ENCODE measurements at places on chromosomes 13 and 19.
A peak's percentile ranks its signal among the peaks of the same experiment; 100 is the strongest.

- no peak for DNase-seq
Observed at GRCh38 chr13:69279213-69279612, 828.4 kb upstream of the ATXN8OS start.

- DNase-seq: peak; percentile 15
Observed at GRCh38 chr13:22793598-22794134, 387.1 kb upstream of the SGCG start.

- peak; percentile 3 for DNase-seq
Observed at GRCh38 chr13:34857558-34858325, 84.3 kb upstream of the NBEA start.

DNA sequence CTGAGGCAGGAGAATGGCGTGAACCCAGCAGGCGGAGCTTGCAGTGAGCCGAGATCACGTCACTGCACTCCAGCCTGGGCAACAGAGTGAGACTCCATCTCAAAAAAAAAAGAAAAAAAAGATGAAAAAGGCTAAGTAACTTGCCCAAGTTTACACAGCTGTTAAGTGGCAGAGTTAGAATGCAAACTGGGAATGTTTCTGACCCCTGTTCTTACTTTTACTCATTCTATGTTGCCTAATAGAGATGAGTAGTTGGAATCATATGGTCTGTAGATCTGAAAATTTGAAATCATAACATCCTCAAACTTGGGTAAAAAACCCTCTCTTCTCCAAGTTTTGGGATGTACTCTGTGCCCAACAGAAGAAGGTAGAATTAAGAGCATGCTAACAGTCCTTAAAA lies 235.8 kb upstream of the RFC3 start:
- DNase-seq: peak; percentile 37

DNA sequence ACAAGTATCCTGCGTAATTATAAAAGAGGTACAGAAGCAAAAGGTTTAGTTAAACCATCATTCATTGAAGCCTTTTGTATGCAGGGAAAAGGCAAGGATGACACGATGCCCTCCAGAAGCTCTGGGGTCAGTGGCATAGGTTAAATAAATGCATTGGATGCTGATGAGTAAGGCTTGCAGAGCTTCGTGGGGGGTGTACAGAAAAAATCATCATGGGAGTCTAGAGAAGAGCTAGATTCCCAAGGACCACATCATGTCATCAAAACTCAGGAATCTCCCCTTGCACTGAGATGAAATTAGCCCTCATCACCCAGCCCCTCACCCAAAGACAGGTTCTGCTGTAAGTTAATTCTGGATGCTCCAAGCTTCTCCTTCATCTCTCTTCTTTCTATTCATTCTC lies 8.3 kb downstream of the FPR1 start:
- DNase-seq: peak; percentile 44

GRCh38 chr19:567296-567900 lies 5.0 kb upstream of the BSG start:
- DNase-seq: no peak

GRCh38 chr19:4083677-4084546 lies 17.2 kb upstream of the ZBTB7A start:
- no peak for DNase-seq

DNA sequence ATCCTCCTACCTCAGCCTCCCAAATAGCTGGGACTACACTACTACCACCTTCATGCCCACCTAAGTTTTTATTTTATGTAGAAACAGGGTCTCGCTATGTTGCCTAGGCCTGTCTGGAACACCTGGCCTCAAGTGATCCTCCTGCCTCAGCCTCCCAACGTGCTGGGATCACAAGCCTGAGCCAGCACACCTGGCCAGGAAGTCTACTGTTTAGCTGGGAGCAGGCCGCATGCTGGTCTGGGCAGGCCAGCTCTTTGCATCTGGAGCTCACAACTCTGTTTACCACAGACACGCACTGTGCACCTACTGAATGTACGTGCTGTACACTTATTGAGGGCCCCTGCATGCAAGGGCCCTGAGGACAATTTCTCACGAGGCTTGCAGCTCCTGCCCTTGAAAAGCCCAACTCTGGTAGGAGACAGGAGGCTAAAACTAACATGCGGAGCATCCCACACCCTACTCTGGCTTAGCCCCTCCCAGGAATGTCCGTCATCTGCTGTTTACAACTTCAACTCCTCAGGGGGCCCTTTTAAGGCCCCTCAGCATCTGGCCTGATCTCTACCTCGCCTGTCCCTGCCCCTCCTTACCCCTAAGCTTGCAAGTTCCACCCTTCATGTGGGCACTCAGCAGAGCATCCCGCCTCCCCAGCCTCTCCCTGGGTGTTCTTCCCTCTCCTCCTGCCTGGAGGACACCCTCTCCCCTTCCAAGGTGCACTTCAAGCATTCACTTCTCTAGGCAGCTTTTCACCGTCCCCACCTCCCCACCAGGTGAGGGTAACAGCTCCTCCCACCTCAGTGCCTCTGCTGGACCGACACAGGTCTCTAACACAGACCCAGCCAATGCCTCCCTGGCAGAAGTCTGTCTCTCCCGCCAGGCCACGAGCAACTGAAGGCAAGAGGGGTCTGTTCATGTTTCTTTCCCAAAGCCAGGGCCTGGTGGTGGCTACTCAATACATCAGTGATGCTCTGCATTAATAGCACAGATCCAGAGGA lies 114.2 kb upstream of the UQCRFS1 start:
- no peak for DNase-seq

GRCh38 chr19:51123381-51123800 lies 1.3 kb upstream of the SIGLEC9 start:
- no peak for DNase-seq

DNA sequence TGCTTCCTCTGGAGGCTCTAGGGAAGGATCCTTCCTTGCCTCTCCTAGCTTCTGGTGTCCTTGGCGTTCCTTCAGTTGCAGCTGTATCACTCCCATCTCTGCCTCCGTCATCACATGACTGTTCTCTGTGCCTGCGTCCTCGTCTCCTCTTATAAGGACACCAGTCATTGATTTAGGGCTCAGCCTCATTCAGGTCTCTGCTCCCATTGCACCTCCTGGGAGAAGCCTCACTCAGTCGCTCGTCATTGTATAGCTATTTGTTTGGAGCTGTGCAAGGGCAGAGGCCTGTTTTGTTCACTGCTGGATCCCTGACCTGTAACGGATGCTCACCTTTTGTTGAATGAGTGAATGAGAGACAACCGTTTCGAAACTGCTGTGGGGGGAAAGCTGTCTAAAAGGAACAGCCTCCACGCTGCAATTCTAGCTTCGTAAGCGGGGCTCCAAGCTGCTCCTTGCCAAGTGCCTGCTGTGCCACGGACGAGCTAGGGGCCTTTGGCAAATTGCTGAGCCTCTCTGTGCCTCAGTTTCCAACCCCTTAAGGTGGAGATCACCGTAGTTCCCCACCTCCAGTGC lies 17.2 kb downstream of the BRSK1 start:
- DNase-seq: no peak

GRCh38 chr19:34494601-34495000 lies 13.0 kb downstream of the WTIP start:
- DNase-seq: no peak

DNA sequence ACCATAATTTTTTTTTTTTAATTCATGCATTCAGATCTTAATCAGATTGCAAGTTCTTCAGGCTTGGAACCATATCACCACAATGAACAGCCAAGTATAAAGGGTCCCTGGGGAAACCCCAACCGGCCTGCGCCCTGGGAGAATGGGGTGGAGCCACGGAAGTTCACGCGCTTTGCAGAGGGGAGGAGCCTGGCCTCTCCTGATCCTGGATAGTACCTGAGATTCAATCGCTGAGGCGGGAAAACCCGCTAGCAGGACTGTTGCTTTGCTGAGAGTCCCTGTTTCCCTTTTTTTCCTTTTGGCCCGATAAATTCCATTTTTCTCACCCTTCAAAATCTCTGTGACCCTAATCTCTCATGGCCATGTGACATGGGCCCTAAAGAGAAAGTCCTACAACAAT lies 385.1 kb downstream of the IRS2 start:
- no peak for DNase-seq

DNA sequence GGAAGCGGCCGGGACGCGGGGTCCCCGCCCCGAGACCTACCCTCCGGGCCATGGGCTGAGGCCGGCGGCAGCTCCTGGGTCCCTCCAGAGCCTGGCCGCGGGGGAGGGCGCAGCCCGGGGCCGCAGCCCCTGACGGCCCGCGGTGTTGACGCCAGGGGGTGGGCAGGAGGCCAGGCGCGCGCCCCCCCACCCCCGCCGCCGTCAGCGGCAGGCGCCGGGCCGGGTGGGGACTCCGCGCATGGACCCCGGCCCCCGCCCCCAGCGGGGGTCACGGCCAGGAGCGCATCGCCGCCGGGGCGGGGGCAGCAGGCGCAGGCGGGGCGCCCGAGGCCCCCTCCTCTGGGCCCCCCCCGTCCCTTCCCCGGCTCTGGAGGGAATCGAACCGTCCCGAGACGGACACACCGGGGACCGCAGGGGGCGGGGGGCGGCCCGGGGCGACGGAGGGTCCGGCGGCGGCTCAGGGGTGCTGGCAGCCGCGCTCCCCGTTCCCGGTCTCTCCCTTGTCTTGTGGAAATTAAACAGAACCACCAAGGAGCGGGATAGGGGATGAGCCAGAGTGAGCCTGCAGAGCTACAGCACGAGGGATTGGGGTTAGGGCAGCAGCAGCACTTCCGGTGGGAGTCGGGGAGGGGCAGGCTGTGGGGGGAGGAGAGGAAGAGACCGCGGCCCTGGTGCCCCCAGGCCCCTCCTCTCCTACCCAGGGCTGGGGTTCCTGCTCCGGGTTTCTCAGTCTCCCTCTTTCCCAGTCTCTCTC lies at the start of gene MEIS3:
TSS of gene MEIS3 (minus strand) at position 498 of the 754 bp plus-strand sequence. CDS start at position 52, 446 bp downstream.
- DNase-seq: no peak

DNA sequence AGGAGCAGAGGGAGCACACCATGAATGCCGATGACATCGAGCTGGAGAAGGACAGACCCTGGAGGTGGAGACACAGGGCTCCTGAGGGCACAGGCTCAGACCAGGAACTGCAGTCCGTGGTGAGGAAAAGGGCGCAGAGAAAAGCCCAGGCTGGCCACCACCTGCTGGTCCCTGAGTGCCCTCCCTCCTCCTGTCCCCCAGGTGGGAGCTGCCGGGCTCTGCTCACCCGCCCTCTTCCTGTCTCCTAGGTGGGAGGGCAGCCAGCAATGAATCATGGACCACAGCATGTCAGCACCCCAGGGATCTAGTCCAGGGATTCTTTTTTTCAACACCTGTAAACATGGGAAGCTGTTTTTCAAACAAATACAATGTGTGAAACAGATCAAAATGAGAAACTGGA lies 94.6 kb upstream of the ARHGEF7 start:
- DNase-seq: no peak

DNA sequence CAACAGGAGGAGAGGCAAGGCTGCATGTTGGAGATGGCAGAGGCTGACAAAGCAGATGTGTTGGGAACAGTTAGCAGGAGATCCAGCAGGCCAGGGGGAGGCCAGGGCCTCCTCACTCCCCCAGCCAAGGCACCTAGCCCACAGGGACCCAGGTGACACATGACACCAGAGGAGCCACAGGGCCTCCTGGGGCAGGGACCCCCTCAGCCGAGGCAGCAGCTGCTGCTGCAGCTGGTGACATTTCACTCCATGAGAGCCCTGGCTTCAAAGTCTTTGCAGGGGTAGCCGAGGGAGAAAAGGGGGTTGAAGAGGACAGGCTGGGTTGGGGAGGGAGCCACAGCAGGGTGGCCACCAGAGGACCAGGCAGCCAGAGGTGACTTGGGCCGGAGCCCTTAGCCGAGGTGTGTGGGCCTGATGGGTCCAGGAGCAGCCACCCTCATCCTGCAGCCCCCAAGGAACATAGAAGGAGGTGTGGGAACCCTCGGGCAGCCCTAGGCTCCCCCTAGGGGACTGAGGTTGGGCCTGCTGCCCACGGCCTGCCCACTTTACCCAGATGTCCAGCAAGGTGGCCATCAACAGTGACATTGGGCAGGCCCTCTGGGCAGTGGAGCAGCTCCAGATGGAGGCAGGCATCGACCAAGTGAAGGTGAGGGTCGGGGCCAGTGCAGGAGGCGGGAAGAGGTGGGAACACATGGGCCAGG lies at the start of gene GNG14:
TSS of gene GNG14 (plus strand) at position 503 of the 701 bp plus-strand sequence. CDS start at position 554, 51 bp downstream.
- no peak for DNase-seq

DNA sequence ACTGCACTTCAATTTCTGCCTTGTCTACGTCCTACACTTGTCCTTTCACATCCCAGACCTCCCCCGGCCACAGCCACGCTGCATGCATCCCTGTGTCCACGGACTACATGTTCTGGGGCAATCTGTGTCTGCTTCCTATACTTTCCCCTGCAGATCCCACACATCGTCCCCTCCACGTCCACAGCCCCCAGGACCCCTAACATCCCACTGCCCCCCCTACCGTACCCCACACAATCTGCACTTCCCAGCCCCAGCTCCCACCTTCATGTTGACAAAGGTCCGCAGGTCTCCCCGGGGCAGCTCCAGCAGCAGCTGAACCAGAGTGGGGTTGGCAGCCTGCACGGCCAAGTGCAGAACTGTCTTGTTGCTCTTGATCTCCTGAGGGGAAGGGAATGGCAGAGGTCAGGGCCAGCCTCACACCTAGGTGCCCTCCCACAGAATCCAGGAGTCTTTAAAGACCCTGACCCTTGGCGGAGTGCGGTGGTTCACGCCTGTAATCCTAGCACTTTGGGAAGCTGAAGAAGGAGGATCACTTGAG lies 10.2 kb downstream of the NFKBID start:
- no peak for DNase-seq

DNA sequence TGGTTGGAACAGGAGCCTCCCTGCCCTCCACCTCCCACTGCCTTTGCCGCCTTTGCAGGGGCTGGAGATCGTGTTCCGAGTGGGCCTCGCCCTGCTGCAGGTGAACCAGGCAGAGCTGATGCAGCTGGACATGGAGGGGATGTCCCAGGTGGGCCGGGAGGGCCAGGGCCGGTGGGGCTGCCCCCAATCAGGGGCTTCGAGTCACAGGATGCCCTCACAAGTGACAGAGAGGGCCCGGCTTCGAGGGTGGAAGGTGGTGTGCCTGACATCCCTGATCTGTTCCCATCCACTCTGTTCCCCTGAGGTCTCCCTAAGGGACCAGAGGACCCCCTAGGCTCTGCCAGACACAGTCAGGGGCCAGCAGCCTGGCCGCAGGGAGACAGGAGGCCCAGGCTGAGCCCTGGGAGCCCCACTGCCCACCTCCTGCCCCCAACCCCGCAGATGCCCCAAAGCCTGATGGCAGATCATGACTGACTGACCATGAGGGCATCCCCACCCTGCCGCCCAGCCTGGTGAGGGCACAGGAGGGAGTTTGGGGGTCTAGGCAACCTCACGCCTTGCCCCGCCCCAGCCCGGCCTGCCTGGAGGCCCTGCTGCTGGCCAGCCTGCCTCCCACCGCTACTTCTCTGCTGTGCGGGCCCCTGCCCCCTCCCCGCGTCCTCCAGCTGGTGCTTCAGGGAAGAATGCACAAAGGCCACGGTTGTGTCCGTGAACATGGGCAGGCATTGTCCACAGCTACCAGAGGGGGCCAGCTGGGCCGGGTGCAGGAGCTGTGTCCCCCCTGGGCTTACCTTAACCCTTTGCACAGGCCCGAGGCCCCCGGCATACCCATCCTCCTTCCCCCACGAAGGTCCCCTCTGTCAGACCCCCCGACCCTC lies 21.8 kb downstream of the EVI5L start:
- no peak for DNase-seq

GRCh38 chr13:31862828-31863227 lies 123.5 kb downstream of the RXFP2 start:
- no peak for DNase-seq

- peak; percentile 17 for DNase-seq
Observed at GRCh38 chr13:80430561-80430960, 89.6 kb upstream of the SPRY2 start.

Measured in fibroblast of lung (primary cell).